H1 (cell line): ENCODE measurements at places on chromosomes 1 and 21. TPM values are rescaled to one million over a fixed set of nuclear protein-coding genes. Genes with fewer than 3 reads are reported as not detected.

GRCh38 chr21:41418956-41419680, 6.9 kb upstream of the MX1 start:
- peaks cover under 1% of the 10 kb centered on the region; the same call in 1 of the 2 replicates for H3K27me3 ChIP-seq
- H3K4me1 ChIP-seq = peaks cover 13% of the 10 kb centered on the region; the same call in 1 of the 2 replicates
- no peak overlapping the region for H3K27ac ChIP-seq
- DNase-seq = no peak
- no peaks in the 10 kb centered on the region for H3K36me3 ChIP-seq

DNA sequence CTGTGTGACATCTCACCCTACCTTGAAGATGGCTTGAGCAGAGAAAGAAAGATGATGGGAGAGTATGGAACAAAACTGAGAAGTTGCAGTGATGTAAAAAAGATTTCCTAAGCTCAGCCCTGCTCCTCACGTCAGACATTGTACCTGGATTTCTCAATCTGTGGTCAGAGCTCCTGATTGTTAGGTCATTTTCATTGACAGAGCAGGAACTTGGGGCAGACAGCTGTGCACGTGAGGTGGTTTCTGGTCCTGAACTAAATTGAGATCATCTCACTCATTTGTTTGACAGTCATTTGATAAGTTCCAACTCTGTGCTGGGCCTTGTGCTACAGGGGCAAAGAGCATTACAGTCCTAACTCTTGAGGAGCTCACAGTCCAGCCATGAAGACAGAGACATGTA, 10.2 kb downstream of the TRAF3IP3 start:
- DNase-seq = no peak
- H3K4me3 ChIP-seq = no peak overlapping the region
- no peaks in the 10 kb centered on the region; the same call in 1 of the 2 replicates for H3K4me1 ChIP-seq
- H3K27me3 ChIP-seq = no peaks in the 10 kb centered on the region; the same call in 1 of the 2 replicates

DNA sequence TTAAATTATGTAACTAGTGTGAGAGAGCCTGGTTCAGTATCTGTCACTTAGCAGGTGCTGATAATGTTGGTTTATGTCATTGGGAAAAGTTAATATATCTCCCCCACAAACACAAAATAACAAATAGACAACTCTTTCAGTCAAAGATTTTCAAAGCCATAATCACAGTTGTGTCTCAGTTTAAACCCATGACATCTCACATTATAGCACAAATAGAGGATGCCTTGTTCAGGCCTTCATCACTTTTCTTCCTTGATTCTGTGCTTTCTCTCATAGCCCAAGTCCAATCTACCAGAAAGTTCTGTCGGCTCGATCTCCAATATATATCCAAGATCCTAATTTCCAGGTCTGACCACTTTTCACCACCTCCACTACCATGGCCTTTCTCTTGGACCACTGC, 6.2 kb upstream of the EPS15 start:
- no peak for DNase-seq
- no peak overlapping the region for H3K4me3 ChIP-seq
- no peak overlapping the region for H3K27ac ChIP-seq

DNA sequence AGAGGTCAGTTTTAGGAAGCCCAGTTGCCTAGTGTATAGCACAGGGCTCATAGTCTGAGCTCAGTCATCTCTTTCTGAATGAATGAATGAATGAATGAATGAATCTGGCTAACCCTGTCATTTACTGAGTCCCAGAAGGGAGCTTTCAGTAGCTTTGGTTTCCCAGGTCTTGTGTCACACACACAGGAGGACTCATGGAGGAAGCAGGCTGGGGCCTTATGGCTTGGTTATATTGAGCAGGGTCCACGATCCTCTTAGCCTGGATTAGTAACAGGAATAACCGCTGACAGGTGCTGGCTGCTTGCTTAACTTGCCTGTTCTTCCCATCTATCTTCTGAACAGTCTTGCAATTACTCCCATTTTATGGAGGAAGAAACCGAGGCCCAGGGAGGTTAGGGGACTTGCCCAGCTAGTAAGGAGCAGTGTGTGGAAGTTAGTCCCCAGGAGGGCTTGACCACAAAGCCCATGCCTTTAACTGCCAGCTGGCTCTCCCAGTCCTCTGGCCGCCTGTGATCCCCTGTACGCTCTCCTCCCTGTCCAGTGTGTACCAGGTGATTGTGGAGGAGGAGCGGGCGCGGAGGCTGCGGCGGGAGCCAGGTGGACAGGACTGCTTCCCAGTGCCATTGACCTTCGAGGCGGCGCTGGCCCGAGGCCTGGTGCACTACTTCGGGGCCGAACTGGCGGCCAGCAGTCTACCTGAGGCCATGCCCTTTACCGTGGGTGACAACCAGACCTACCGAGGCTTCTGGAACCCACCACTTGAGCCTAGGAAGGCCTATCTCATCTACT, 46.0 kb downstream of the PTPRU start:
- no peaks in the 10 kb centered on the region for H3K27me3 ChIP-seq
- no peak overlapping the region for H3K27ac ChIP-seq
- H3K4me3 ChIP-seq = no peak overlapping the region
- H3K36me3 ChIP-seq = no peaks in the 10 kb centered on the region
- peaks cover 16% of the 10 kb centered on the region for H3K4me1 ChIP-seq
- DNase-seq = no peak

- no peak for DNase-seq
- H3K36me3 ChIP-seq = no peaks in the 10 kb centered on the region
- no peaks in the 10 kb centered on the region for H3K4me1 ChIP-seq
- no peak overlapping the region for H3K27ac ChIP-seq
- no peaks in the 10 kb centered on the region for H3K27me3 ChIP-seq
Observed at GRCh38 chr21:35326677-35327076, 277.6 kb upstream of the RUNX1 start.

DNA sequence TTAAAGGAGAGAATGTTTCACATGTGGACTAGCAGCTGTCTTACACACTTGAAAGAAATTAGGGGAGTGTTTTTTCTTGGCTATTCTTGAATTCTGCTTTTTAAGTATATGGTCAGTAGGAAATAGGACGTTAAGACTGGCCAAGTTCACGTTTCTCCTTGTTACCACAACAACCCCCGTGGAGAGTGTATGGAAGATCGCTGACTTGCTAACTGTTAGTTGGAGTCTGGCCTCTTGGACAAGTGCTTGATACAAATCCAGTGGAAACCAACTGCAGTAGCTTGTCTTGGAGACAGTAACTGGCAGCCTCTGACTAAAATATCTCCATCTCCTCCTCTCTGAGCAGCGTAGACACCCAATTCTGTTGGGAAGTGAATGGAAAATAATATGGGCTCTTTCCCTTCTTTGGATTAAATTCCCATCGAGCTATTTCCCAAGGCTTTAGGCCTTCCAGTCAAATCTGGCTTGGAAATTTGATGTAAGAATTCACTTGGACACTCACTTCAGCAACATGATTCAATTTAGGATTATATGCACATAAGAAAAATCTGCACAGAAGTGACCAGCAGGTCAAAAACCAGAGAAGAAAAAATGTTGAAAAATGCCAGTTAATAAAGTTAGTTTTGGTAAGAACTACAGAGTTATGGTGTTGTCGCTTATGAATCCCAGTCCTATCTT, 3.6 kb upstream of the NFIA start:
- peaks cover 9% of the 10 kb centered on the region for H3K4me1 ChIP-seq
- H3K27me3 ChIP-seq = peaks cover 53% of the 10 kb centered on the region
- no peaks in the 10 kb centered on the region for H3K36me3 ChIP-seq
- no peak overlapping the region for H3K27ac ChIP-seq
- H3K4me3 ChIP-seq = no peak overlapping the region

DNA sequence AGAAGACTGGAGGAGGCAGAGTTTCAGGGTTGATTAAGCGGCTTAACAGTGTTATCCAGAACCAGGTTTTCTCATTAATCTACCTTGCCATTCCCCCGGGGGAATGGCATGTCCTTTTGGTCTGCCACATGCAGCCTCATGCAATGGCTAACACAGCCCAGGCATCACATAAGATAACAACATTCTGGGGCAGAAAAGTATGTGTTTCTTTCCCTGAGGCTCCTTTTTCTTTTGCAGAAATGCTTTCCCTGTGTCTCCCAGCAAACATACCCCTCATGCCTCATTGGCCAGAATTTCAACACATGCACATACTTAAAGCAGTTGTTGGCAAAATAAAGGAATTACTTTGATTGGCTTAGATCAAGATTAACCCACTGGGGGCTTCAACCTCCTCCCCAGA, 98.6 kb downstream of the OMA1 start:
- DNase-seq = no peak
- no peaks in the 10 kb centered on the region for H3K36me3 ChIP-seq
- H3K4me1 ChIP-seq = peaks cover 4% of the 10 kb centered on the region
- H3K4me3 ChIP-seq = no peak overlapping the region
- H3K27ac ChIP-seq = no peak overlapping the region

PLA2G4A gene
- 1.4 and 1.8 TPM in 2 replicates for total RNA-seq
